ENCODE measurements at places on chromosomes 12 and 14.
A peak's percentile ranks its signal among the peaks of the same experiment; 100 is the strongest.

DNA sequence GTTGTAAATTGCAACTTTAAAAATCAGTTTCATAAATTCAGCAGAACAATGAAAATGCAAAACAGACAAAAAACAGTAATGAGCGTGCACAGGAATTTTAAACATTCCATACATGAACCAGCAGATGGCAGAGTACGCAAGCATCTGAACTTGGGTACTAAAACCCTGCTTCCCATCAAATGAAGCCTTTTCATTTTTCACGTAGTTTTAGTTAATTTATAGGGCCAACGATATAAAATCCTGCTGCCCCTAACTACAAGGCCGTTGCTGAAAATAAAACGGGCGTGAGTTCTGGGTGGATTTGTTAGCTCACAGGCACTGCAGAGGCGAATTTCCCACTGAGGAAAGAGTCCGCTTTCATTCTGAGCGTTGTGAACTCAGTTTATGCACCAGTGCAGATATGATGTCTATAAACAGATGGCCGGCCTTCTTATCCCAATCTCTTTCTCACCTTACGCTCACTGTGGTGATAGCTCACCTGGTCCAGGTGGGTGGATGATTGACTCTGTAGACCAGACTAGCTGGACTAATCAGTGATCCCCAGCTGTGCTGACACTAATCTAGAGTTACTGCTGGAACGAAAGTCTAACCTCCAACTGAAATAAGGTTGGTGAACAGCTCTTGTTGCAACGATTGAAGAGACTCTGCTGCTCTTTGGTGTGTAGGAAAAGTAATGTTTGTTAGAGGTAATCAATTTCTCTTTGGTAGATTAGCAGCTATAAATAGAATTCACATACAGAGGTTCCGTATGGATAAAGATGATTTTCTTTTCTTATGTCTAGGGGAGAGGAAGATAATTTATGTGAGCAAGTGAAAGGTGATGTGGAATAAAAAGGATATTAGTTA is 89.2 kb downstream of the PDZRN4 start:
- peak; percentile 75 for DNase-seq

GRCh38 chr12:89863968-89864367 is 155.3 kb upstream of the ATP2B1 start:
- peak; percentile 63 for DNase-seq

GRCh38 chr12:63918800-63919300 is 74.3 kb downstream of the SRGAP1 start:
- DNase-seq = peak; percentile 76

- no peak for DNase-seq
Measured at GRCh38 chr12:42886160-42886559, 296.6 kb upstream of the PRICKLE1 start.

DNA sequence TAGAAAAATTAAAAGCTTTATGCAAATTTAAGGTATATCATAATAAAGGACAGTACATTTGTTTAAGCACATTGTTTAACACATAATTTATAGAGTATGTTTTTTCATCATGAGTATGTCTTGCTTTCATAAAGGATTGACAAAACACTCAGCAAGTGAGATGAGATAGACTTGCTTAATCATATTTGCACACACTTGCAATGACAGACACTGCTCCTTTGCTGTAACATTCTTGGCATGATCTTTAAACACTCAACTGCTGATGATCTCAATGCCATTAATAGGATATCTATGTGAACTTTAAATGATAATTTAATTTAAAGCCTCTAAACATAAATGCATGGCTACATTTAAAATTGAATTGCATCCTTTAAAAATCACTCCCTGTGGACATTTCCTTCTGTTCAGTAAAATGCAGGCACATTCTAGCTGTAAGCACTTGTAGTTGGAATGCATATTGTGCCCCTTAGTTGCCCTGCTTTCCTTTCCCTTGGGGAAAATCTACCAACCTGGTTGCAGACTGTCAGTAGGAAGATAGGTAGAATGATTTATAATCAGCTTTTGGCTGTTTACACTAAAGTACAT is 979.0 kb downstream of the TMTC2 start:
- no peak for DNase-seq

- peak; percentile 76 for DNase-seq
Measured at GRCh38 chr12:121812320-121812871, 8.6 kb downstream of the SETD1B start.

GRCh38 chr14:76774821-76775694 is 13.8 kb downstream of the VASH1 start:
- DNase-seq = no peak

Measured in dermis blood vessel endothelial cell (primary cell).